ENCODE measurements at places on chromosomes 12 and 14.

GRCh38 chr12:110311903-110312302, 30.9 kb downstream of the ATP2A2 start:
- no peak for DNase-seq

DNA sequence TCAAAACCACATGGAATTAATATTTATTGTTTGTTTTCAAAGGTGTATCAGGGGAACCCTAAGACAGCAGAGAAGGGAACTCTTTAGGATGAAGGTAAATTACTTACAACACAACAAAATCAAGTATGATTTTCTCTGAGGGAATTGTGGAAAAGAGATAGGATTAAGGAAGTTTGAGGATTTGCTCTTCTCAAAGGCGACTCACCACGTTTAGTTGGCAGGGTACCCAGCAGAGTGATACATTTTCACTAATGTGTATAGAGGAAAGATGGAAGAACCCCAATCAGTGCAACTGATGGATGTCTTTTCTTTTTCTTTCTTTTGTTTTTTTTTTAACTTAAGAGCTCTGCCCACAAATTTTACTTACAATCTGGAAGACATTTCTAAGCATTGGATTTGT, 499.2 kb downstream of the CCER1 start:
- no peak for DNase-seq

GRCh38 chr14:34733245-34733644, 18.9 kb upstream of the CFL2 start:
- no peak for DNase-seq

DNA sequence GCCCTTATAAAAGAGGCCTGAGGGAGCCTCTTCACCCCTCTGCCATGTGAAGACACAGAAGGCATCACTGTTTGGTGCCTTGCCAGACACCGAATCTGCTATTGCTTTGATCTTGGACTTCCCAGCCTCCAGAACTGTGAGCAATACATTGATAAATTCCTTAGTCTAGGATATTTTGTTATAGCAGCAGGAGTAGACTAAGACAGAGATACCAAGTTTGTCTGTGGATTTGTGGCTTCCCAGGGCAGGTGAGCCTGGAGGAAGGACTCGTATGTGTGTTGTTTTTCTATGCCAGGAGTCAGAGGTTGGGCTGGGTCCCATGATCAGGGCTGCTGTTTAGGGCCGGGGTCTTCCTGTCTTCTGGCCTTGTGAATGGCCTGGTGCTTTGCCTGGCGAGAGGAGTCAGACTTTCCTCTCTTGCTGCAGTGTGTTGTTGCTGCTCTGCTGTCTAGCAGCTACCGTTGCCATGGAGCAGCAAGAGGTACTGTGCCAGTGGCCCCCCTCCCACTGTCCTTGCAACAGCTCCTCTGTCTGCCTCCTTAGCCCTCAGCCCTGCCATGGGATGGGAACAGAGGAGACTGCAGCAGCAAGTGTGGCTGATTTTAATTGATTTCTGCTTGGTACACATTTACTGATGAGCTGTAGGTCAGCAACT, 111.2 kb downstream of the CHST11 start:
- no peak for DNase-seq

- no peak for DNase-seq
Observed at GRCh38 chr12:52630599-52631200, 12.3 kb upstream of the KRT73 start.

DNA sequence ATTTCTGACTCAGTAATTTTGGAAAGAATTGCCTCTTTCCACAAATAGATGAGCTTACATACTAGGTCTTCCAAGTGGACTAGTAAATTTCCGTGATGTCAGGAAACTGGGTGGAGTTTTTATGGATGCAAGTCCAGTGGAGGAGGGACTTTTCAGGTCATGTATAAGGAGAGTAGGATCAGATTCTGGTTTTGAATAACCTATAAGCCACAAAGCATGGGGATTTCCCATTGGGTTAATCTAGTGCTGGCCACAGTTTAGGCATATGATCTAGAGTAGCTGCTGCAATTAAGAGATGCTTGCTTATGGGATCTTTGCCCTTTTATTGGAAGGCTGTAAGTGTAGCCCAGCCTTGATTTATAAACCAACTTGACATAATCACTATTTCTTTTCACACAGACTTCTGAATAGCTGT, 33.8 kb downstream of the STK38L start:
- no peak for DNase-seq

DNA sequence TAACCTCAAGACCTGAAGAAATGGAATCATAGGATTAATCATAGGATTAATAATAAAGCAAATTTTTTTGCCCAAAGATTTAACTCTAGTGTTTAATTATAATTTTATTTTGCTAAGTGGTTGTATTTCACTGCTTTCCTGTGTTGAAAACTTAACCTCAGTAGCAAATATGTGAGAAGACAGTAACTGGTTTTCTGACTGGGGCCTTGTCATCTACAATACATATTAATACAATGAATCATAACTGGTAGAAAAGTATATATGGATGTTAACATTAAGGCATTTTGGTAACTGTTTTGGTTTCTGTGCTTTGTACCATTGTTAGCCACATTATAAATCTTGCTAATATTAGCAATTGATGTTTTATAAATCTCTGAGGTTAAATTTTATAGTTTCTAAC, 92.2 kb downstream of the ACSS3 start:
- no peak for DNase-seq

DNA sequence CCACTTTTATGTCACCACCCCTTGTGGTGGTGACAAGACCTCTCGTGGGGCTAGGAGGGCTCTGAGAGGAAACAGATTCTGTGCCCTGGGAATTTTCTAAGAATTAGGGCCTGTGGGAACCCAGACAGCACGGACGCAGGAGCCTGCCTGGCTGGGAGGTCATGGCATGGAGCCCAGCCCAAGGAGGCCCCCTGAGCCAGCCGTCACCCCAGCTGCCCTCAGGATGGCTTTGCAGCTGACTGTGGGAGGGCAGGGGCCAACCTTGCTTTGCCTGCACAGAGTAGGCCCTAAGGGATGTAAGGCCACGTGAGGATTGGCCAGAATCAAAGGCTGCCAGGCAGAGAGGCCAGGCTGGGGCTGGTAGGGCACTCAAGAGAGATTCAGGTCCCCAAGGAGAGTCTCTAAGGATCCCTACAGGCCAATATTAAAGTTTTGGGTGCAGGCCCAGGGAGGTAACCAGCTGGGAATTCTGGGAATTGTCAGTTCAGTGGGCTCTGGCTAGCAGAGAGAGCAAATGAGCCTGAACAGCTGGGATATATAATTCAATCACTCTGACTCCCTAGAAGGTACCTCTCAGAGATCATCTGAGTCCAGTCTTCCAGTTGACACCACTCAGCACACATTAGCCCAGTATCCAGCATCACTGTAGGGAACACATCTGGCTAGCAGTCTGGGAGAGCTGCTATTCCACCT, 6.4 kb downstream of the LTBP2 start:
- DNase-seq: no peak

GRCh38 chr12:89765959-89766824, 57.6 kb upstream of the ATP2B1 start:
- DNase-seq: no peak

- DNase-seq: no peak
Observed at GRCh38 chr12:111029732-111030131, 109.4 kb upstream of the MYL2 start.

GRCh38 chr12:94566345-94566744, 84.0 kb downstream of the TMCC3 start:
- no peak for DNase-seq

DNA sequence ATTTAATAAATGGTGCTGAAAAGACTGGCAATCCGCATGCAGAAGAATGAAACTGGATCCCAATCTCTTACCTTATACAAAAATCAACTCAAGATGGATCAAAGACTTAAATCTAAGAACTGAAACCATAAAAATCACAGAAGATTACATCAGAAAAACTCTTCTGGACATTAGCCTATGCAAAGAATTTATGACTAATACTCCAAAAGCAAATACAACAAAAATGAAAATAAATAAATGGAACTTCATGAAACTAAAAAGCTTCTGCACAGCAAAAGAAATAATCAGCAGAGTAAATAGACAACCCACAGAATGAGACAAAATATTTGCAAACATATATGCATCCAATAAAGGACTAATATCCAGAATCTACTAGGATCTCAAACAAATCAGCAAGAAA, 14.3 kb upstream of the CLEC1A start:
- no peak for DNase-seq

DNA sequence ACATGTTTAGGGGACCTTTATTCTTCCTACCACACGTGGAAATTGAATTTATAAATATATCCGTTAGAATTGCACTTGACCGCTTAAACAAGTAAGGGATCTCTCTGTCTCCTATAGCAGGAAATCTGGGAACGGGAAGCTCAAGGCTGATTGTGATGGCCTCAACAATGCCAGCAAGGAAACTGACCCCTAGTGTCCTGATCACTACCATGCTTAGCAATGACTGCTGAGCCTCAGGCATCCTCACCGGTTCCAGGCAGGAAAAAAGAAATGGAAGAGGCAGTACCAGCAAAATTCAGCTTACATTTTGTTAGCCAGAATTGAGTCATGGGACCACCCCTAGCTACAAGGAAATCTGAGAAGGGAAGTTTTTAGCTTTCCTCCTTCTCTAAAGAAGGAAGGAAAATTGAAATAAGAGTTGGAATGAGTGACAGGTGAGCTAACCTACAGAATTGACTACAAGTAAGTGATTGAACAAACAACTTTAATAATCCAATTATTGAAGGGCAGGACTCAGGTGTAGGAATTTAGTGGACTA, 43.9 kb upstream of the AMN1 start:
- DNase-seq: no peak

- DNase-seq: no peak
Observed at GRCh38 chr14:31205681-31206535, 1.7 kb downstream of the HECTD1 start.

DNA sequence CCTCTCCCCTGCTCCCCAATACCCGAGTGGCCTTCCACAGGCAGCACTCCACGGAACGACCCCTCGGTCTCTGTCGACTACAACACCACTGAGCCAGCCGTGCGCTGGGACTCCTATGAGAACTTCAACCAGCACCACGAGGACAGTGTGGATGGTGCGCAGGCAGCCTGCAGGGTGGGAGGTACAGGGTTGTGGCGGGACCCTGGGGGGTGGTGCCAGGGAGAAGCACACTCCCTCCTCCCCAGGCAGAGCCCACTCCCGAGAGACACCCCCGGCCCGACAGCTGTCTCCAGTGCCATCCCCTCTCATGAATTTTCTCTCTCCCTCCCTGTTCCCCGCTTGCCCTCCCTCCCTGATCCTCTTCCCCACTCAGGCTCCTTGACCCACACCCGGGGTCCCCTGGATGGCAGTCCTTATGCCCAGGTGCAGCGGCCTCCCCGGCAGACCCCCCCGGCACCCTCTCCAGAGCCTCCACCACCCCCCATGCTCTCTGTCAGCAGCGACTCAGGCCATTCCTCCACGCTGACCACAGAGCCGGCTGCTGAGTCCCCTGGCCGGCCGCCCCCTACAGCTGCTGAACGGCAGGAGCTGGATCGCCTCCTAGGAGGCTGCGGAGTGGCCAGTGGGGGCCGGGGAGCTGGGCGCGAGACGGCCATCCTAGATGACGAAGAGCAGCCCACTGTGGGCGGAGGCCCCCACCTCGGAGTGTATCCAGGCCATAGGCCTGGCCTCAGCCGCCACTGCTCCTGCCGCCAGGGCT, 9.0 kb downstream of the TNS2 start:
- DNase-seq: no peak

DNA sequence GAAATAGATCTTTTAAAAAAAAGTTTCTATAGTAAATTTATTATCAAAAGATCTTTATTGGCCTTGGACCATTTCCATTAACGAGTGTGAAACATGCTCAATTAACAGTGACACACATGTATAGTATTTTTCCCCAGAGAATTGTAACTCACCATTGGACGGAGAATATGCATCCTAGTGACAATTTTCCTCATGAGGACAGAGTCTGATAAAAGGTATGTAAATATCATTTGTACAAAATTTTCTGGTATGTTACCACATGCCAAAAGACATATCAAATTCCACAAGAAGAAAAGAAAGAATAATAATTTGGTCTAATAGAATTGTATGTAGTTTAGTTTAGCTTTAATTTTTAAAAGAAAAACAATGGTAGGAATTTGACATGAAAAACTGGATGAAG, 1096.0 kb upstream of the FLRT2 start:
- DNase-seq: no peak

GRCh38 chr12:28781671-28782652, 367.1 kb upstream of the FAR2 start:
- DNase-seq: no peak

DNA sequence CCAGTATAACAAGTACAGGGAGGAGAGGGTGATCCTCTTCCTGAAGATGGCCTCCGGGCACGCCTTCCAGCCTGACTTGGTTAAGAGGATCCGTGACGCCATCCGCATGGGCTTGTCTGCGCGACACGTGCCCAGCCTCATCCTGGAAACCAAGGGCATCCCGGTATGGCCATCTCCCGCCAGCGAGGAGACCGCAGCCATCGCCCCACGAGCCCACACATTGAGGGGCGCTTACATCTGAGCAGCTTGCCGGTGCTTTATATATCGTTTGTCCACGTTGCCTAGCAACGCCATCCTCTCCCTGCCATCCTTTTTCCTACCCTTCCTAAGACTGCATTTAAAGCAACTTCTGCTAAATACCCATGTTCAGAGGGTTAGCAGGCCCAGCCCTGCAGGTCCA, 71.5 kb downstream of the AACS start:
- no peak for DNase-seq

GRCh38 chr12:113173081-113173698, 12.1 kb downstream of the DDX54 start:
- DNase-seq: no peak

DNA sequence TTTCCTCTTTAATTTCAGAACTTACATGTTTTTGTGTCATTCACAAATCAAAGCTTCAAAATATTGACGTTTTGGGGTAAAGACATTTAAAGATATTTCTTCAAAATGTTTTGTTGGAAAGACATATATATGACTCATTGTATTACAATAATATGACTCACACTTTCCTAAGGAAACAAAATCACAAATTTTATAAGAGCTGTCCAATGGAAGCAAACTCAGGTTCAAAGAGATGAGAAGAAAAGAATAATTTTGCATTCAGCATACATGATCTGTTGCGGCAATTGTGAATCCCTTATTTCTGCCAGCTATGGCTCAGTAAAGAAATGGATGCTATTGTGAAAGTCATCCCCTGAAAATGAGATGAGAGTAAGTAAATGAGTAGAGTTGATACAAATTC, 82.7 kb downstream of the GRIP1 start:
- DNase-seq: no peak
